CD4-positive, alpha-beta T cell treated with Interleukin-1 beta for 1 hour (primary cell): ENCODE measurements at places on chromosomes 7 and 10.
A peak's percentile ranks its signal among the peaks of the same experiment; 100 is the strongest.

DNA sequence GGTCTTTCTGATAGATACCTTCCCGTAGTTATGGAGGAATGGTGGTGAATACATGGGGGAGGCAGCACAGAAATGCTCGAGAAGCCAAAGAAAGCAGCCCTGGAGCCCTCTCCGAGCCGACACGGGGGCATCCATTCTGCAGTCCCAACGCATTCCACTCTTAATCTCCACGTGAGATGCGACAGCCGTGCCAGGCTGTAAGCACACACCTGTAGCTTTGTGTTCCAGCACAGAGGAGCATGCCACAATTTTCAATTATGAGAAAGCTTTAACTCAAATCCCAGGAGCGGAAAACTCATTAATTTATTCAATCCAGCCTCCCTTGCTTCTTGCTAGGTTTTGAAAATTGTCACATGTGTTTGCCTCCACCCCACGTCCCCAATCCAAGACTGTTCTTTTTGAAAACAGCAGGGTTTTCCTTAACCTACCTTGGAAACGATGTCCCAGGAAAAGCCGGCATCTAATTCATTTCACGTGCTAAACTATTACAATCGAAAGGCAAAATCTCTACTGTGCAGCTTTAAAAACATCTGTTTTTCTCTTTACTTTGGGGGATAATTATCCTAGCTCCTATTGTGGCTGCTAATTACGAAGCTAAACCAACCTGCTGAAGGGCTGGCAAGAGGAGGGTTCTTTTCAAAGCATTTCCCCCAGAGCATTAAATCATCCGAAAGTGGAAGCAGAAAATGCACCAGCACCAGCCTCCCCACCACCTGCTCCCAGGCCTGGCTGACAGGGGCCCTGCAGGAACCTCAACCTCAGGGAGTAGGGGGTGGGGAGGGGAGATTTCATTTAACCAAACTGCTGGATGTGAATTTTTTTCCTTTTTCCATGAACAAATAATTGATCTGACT, 56.0 kb upstream of the CHST15 start:
- DNase-seq, result no peak

- no peak for DNase-seq
Measured at GRCh38 chr10:42650374-42650773, 12.0 kb upstream of the ZNF33B start.

- DNase-seq, result no peak
Measured at GRCh38 chr10:125911990-125912389, 15.6 kb downstream of the FANK1 start.

DNA sequence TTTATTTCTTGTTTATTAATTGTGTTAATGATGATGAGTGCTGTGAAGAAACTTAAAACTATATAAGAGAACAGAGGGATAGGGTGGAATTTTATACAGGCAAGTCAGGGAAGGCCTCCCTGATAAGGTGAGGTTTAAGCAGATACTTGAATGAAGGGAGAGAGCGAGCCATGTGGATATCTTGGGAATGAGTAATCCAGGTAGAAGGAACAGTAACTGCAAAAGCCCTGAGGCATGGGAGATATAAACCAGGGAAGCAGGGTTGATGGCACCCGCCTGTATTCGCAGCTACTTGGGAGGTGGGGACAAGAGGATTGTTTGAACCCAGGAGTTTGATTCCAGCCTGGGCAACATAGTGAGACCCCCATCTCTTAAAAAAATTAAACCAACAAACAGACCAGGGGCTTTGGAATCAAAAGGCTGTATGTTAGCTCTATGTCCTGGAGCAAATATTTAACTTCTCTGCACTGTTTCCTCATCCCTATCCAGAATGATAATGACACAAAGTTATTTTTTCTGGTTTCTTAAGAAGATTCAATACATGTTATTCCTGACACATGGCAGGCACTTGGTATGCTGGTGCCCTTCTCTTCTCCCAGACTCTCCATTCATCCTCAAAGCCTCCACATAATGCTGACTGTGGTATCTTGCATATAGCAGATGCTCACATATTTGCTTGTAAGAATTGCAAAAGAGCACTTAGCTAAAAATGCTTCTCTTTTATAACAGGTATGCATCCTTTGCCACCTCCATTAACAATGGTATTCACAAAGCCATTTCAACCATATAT, 169.3 kb downstream of the CHN2 start:
- DNase-seq, result no peak

GRCh38 chr7:37151741-37152413, 296.8 kb downstream of the ELMO1 start:
- no peak for DNase-seq

DNA sequence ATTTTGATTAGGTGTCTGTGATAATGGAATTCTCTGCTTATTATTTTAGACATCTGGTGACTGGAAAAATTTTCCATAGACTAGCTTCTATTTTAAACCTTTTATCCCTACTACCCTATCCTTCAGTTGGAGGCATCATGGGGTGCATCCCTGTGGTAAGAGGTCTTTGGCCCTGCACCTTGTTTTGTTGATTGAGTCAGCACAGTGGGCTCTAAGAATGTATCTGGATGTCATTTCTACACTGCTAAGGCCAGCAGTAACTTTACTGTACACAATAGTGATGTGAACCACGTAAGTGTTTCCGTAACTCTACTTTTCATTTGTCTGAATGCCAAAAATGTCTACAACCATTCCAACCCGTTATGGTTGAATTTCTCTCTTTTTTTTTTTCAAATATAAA, 75.6 kb downstream of the ADAM22 start:
- no peak for DNase-seq

GRCh38 chr10:83108565-83109333, 1030.6 kb upstream of the GHITM start:
- no peak for DNase-seq

GRCh38 chr7:94941844-94942632, 34.6 kb downstream of the PPP1R9A start:
- no peak for DNase-seq

DNA sequence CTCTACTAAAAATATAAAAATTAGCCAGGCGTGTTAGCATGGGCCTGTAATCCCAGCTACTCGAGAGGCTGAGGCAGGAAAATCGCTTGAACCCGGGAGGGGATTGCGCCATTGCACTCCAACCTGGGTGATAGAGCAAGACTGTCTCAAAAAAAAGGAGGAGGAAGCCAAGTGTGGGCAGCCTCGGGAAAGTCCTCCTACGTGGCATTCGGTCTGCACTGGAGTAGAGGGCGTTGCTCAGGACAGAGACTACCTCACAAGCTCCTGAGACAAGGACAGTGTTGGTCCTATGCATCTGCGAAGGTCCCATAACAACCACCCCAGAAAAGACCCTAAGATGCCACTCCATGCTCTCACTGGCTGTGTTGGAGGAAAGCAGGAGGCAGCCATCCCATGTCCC, 10.0 kb upstream of the SERPINE1 start:
- no peak for DNase-seq

DNA sequence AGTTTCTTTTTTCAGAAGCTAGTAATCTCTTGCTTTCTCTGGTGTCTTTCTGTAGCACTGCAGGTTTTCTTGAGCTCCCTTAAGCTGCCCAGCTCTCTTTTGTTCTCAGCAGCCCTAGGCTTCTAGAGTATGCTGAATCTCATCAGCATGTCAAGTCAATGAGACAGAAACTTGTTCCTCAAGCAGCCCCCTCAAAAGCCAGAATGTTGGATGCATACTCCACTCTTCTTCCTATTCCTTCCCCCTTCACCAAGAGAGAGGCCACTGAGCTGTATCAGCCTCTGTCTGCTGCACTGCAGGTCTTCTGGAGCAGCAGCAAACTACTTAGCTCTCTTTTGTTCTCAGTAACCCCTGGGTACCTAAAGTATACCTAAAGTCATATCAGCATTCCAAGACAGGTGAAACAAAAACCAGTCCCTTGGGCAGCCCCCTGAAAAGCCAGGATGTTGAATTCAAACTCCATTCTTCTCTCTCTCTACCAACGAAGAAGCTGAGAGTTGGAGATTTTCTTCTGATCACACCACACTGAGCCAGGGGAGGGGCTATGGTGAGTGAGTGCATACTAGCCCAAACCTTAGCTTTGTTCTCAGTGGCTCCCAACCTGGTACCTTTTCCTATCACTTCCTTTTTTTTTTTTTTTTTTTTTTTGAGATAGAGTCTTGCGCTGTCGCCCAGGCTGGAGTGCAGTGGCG, 73.3 kb upstream of the WAC start:
- DNase-seq, result no peak

DNA sequence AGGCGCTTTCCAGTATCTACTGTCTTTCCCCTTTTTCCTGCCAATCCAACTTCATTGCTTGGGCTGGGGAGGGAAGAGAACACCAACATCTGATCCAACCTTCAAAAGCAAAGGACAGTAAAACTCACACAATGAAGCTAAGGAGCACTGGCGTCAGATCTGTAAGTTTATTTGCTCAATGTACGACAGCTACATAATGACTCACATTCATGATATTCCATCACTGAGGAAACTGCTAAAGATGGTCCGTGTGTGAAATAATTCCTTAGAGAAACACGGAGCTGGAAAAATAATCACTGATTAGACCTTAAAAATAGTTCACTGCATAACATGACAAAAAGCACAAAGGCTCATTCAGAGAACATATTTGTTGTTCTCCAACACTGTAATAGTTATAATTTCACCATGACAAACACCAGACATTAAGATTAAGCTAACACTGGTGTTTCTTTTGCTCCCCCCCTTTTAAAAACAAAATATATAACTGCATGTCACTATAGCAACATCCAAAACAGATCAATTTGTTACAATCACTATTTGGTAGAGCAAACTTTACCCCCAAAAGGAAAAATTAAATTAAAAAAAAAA, 24.3 kb downstream of the HSPB1 start:
- no peak for DNase-seq

- no peak for DNase-seq
Measured at GRCh38 chr10:31158011-31158658, 126.5 kb upstream of the ZNF438 start.

DNA sequence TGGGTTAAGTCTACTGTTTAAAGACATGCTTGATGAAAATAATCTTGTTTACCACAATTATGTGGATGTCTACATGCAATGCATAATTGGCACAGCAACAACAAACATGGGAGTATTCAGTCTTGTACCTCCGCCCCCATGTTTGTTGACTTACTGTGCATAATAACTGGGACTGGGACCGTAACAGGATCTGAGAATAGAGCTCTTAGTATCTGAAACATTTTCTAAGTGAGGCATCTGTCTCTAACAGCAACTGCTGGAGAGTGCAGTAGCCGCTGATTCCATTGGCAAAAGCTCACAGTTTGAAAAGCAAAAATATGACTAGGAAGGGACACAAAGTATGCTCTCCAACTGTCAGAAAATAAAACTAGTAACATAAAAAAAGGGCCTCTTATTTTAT, 61.6 kb downstream of the ENO4 start:
- no peak for DNase-seq

DNA sequence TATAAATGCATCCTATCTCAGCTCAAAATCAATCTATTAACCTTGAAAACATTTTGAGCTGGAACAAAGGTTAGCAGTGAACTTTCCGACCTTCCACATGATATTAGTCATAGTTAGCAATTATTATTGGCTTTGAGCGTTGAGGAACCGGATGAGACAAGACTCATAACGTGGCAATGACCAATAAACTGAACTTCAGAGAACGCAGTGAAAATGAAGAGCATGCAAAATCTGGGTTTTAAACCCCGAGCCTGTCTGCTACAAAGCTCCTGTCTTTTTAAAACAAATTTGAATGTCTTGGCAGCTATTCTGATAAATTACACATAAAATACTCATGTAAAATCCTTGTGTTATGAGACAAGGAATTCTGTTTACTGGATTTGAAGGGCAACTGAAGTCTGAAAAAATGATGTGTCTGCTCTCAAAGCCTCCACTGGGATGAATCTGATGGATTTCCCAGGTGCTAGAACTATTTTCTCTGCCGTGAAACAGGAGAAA, 74.7 kb upstream of the ITGB1 start:
- no peak for DNase-seq

- DNase-seq, result no peak
Measured at GRCh38 chr10:7518693-7519092, 107.9 kb upstream of the SFMBT2 start.

GRCh38 chr10:96720422-96721206, at the start of gene PIK3AP1:
PIK3AP1 (minus strand) TSS chr10:96720514; CDS start chr10:96720394, 120 bp downstream.
- peak; percentile 70 for DNase-seq
